Thoracic aorta (tissue), 2 donors: ENCODE measurements at places on chromosomes 6 and 20.

DNA sequence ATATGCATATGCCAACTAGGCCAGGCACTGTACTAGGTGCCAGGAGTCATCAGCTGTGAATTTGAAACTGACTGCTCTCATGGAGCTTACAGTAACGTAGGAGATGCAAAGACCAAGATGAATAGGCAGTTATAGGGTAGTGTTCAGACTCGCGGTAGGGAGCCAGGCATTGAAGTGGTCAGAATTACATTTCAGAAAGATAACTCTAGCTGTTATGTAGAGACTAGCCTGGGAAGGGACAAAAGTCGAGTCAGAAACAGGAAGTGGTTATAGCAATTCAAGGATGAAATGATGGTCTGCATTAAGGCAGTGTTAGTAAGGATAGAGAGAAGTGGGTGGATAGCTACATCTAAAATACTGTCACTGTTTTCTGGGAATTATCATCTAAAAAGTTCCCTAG, 56.6 kb downstream of the PCMT1 start:
- H3K27ac ChIP-seq: no peak overlapping the region
- H3K4me1 ChIP-seq: no peaks in the 10 kb centered on the region
- no peaks in the 10 kb centered on the region for H3K27me3 ChIP-seq
- peaks cover 12% of the 10 kb centered on the region for H3K36me3 ChIP-seq
- no peak overlapping the region for H3K4me3 ChIP-seq

GRCh38 chr6:16471222-16471909, 233.0 kb downstream of the GMPR start:
- peaks cover 28% of the 10 kb centered on the region for H3K4me1 ChIP-seq
- no peak overlapping the region for H3K4me3 ChIP-seq
- no peaks in the 10 kb centered on the region for H3K36me3 ChIP-seq
- no peak overlapping the region for H3K27ac ChIP-seq
- DNase-seq: no peak
- H3K27me3 ChIP-seq: no peaks in the 10 kb centered on the region

- no peaks in the 10 kb centered on the region for H3K27me3 ChIP-seq
- H3K27ac ChIP-seq: no peak overlapping the region
- H3K4me1 ChIP-seq: peaks cover 16% of the 10 kb centered on the region
- no peaks in the 10 kb centered on the region for H3K36me3 ChIP-seq
These were observed 194.9 kb downstream of the BCAS1 start for GRCh38 chr20:53875452-53875851.

- no peaks in the 10 kb centered on the region for H3K36me3 ChIP-seq
- no peak overlapping the region for H3K4me3 ChIP-seq
- DNase-seq: no peak
- no peaks in the 10 kb centered on the region for H3K27me3 ChIP-seq
- H3K4me1 ChIP-seq: peaks cover 12% of the 10 kb centered on the region
These were observed 93.6 kb downstream of the KIF16B start for GRCh38 chr20:16479666-16480065.

DNA sequence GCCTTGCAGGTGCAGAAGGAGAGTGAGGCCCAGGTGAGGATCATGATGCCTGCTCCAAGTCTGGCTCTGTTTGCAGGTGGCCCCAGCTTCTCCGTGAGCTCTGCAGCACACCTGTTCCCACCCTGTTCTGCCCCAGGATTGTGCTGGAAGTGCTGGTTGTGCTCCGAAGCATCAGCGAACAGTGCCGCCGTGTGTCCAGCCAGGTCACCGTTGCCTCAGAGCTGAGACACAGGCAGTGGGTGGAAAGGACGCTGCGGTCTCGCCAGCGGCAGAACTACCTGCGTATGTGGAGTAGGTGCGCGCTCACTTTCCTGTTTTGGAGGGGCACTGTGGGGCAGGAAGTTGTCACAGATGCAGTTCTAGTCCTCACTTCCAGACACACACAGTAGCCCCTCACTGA, 25.0 kb downstream of the ERMARD start:
- peaks cover 44% of the 10 kb centered on the region for H3K36me3 ChIP-seq
- no peak for DNase-seq
- H3K27ac ChIP-seq: no peak overlapping the region
- no peaks in the 10 kb centered on the region for H3K27me3 ChIP-seq
- no peak overlapping the region for H3K4me3 ChIP-seq
- H3K4me1 ChIP-seq: no peaks in the 10 kb centered on the region

GRCh38 chr20:3106658-3107463, 22.3 kb upstream of the AVP start:
- no peak overlapping the region for H3K27ac ChIP-seq
- no peak overlapping the region for H3K4me3 ChIP-seq
- no peaks in the 10 kb centered on the region for H3K27me3 ChIP-seq
- DNase-seq: no peak
- H3K4me1 ChIP-seq: no peaks in the 10 kb centered on the region
- peaks cover 18% of the 10 kb centered on the region for H3K36me3 ChIP-seq

DNA sequence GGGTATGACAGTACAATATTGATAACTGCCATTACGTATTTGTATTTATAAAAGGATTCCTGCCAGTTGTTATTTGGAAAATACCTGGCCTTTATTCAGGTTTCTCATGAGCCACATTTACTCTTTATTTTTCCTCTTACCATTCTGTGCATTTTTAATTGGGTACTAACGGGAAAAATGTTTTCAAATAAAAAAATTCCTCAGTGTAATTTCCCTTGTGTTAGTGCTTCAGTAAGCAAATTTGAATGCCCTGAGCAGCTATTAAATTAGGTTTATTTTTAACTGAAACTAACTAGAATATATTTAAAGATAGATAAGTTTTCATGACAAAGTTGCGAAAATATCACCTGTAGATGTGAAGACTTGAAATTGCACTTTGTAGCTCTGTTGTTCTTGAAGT, 146.0 kb downstream of the PTCHD4 start:
- no peaks in the 10 kb centered on the region for H3K4me1 ChIP-seq
- DNase-seq: no peak
- no peaks in the 10 kb centered on the region for H3K36me3 ChIP-seq
- no peak overlapping the region for H3K4me3 ChIP-seq
- no peak overlapping the region for H3K27ac ChIP-seq

- no peak overlapping the region for H3K27ac ChIP-seq
- no peaks in the 10 kb centered on the region for H3K36me3 ChIP-seq
- H3K4me3 ChIP-seq: no peak overlapping the region
- no peak for DNase-seq
- H3K27me3 ChIP-seq: no peaks in the 10 kb centered on the region
These were observed 54.8 kb downstream of the BTBD3 start for GRCh38 chr20:11972478-11972877.

- no peak for DNase-seq
- no peak overlapping the region for H3K27ac ChIP-seq
- H3K4me3 ChIP-seq: no peak overlapping the region
- H3K4me1 ChIP-seq: peaks cover 59% of the 10 kb centered on the region
These were observed 254.0 kb upstream of the TAB2 start for GRCh38 chr6:149063468-149063867.

- DNase-seq: no peak
- no peak overlapping the region for H3K27ac ChIP-seq
- no peak overlapping the region for H3K4me3 ChIP-seq
- H3K27me3 ChIP-seq: no peaks in the 10 kb centered on the region
These were observed 24.9 kb upstream of the EDN1 start for GRCh38 chr6:12265296-12265695.

DNA sequence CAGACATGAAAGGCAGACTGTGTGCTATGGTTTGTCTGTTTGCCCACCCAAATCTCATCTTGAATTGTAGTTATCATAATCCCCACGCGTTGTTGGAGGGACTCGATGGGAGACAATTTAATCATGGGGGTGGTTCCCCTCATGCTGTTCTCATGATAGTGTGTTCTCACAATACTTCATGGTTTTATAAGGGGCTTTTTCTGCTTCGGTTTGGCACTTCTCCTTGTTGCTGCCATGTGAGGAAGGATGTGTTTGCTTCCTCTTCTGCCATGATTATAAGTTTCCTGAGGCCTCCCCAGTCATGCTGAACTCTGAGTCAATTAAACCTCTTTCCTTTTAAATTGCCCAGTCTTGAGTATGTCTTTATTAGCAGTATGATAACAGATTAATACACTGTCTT, 47.2 kb upstream of the MICB start:
- no peaks in the 10 kb centered on the region for H3K4me1 ChIP-seq
- H3K36me3 ChIP-seq: no peaks in the 10 kb centered on the region
- H3K4me3 ChIP-seq: no peak overlapping the region
- H3K27me3 ChIP-seq: no peaks in the 10 kb centered on the region
- H3K27ac ChIP-seq: no peak overlapping the region
- no peak for DNase-seq
